NCI-H1417 treated with DMSO at 0.1 percent for 48 hours (cell line): ENCODE measurements at places on chromosomes 4 and X.

GRCh38 chr4:101294597-101294996 lies 52.7 kb downstream of the PPP3CA start:
- no peak for DNase-seq

GRCh38 chrX:39734174-39734776 lies 363.5 kb downstream of the BCOR start:
- no peak for DNase-seq

GRCh38 chr4:85807247-85807950 lies 332.4 kb downstream of the ARHGAP24 start:
- DNase-seq = no peak

- DNase-seq = no peak
These were observed 54.1 kb downstream of the CCNI start for GRCh38 chr4:77021614-77022089.

DNA sequence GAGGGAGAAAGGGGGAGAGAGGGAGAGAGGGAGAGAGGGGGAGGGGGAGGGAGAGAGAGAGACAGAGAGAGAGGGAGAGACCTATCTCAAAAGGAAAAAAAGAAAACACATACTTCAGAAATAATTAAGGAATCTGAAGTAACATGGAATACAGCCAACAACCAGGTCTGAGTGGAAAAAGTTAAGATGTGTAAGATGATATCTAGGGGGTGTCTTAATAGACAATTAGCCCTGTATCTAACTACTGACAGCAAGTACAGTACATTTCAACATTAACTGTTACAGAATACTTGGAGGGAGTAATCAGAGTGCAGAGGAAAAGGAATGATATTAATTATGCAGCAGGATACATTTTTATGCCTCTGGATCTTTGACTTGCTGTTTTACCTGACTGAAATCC lies 22.4 kb downstream of the NUP54 start:
- no peak for DNase-seq

DNA sequence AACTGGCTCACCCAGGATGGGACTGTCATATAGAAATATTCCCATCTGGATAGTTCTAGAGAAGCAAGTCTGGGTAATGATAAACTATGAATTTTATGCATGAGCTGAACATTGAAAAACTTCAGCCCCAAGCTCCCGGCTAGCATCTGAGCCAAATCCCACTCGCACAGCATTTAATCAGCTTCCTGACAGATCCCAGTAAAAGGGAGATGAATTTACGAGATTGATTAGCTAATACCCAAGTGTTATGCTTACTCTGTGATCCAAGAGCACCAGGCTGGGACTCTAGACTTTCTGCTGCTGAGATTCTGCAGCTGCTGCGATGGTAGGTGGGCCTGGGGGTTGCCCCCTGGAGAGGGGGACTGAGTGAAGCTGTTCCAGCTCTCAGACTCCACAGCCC lies 28.0 kb downstream of the FRMPD3 start:
- DNase-seq = no peak
